Hematopoietic multipotent progenitor cell treated with erythropoietin and hydrocortisone succinate and interleukin-3 and kit ligand, for 8 days (in vitro differentiated cells): ENCODE measurements at places on chromosomes 12 and 14.

DNA sequence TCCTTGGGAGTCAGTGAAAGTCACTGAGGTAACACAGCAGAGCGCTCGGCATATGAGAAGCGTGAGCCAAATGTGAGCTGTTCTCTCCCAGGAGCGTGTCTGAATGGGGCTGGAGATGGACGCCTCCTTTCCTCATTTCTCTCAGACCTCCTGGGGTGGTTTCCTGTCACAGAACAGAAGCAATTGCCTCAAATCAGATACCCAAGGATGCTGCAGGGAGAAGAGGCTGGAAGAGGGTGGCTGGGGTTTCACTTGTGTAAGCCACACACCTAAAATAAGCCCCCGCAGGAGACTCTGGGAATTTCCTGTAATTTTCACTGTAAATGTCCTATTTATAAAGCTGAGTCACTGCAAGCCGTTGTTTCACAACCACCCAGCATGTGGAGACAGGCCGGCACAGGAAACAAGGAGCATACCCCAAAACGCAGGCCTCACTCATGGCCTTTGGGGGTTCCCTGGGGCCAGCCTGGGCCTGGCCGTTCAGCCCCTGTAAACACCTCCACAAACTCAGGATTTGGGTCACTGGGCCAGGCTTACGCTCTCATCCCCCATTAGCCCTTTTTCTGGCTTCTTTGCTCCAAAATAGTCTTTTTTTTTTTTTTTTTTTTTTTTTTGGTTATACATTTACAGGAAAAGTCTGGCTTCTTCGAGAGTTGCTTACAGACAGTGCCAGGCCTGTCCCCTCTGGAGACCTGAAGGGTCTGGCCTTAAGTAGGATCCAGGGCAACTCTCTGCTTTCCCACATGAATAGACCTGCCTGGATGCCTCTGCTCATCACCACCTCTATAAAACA is 55.3 kb downstream of the VCPKMT start:
- DNase-seq, result peak; percentile 76

- DNase-seq, result no peak
Measured at GRCh38 chr12:129467726-129468125, 436.1 kb downstream of the TMEM132D start.

DNA sequence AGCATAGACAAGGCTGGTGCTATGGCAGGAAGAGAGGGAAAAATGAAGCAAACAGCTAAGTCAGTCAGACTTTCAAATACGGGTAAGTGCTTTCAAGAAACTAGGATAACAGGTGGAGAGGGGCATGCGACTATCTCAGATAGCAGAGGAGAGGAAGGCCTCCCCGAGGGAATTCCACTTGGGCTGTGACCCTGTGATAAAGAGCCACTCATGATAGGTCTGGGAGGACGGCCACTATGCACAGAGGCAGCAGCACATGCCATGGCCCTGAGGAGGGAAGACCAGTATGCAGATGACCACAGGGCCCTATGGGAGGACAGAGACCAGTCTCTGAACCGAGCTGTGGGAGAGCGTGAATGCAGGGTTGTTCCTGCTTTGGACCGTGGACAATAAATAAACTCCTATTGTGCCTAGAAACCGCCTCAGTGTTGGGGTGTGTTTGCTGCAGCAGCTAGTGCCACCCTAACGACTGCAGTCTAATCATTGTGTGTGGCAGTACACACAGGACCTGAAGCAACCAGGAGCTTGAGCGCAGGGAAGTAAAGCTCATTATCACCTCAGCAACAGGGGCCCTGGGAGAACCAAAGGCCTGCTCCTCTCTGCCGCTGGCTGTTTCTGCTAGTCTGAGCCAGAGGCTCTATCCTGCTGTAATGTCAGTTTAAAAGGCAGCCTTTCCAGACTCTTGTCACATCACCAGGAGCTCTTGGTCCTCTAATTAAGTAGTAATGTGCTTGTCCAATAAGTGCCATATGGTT is 119.1 kb downstream of the CACNA1C start:
- DNase-seq, result no peak

DNA sequence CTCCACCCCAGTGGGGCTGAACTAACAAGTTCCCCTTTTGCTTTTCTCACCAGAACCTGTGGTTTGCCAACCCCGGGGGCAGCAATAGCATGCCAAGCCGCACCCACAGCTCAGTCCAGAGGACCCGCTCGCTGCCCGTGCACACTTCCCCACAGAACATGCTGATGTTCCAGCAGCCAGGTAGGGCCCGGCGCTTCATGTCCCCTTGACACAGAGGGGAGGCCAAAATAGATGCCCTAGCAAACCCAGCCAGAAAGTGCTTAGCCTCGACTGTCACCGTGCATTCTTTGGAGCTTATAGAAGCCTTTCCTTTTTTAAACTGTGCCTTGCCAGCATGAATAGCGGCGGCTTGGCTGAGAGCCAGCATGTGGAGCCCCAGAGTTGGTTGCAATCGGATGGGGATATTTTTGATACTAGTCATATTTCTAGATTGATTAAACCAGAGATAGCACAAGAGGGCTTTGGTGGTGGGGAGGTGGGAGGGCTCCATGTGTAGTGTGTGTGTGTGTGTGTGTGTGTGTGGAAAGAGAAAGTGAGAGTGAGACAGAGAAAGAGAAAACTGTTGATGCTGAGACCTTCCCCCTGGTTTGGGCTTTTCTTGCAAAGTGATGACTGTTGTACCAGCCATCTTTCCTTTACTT is 126.1 kb downstream of the GCH1 start:
- DNase-seq, result peak; percentile 50

DNA sequence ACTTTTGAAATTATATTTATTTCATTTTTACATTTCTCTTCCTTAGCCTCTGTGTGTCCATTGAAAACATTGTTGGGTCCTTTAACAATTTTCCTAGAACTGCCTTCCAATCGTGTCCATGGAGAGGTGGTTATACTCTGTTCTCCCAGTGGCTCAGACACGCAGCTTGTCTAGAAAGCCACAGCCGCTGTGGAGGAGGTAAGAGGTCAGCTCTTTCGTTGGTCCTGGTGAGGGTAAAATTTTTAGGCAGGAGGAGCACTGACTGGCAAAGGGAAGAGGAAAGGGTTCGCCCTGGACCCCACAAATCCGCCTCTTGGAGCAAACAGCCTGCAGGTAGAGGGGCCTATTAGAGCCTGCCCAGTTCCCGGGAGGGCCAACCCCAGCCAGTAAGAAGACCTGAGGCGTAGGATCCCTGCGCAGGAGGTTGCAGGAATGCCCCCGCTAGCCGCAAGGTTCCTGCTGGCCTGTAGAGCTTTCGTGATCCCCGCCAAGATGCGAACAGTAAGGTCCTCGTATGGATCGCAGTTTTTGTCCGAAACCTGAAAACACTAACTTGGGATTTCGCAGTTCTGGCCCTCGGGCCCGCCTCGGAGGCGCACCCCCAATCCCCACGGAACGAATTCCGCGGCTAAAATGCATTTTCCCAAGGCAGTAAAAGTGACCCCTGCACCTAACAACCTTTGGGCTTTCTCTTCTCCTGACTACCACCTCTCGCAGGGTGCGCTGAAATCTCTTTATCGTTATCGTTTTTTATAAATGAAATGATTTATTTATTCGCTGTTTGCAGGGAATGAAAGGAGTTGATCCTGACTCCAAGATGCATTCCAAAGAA is 7.5 kb upstream of the PAX9 start:
- no peak for DNase-seq

- no peak for DNase-seq
Measured at GRCh38 chr14:55450987-55451386, 10.6 kb upstream of the TBPL2 start.

DNA sequence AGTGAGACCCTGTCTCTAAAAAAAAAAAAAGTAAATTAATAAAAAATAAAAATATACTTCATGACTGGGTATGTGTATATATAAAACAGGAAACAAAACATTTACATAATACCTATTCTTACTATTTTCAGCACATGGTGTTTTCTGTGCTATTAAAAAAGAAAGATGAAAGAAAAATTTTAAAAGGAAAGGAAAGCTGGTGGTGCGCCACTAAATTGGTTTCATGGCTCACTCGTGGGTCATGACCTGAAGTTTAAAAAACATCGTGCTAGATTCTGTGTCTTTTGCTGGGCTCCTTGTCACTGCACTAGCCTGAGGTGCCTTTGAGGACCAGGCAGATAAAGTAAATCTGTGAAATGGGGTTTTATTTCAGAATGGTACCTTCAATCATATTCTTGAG is 69.8 kb downstream of the IFT43 start:
- DNase-seq, result no peak

DNA sequence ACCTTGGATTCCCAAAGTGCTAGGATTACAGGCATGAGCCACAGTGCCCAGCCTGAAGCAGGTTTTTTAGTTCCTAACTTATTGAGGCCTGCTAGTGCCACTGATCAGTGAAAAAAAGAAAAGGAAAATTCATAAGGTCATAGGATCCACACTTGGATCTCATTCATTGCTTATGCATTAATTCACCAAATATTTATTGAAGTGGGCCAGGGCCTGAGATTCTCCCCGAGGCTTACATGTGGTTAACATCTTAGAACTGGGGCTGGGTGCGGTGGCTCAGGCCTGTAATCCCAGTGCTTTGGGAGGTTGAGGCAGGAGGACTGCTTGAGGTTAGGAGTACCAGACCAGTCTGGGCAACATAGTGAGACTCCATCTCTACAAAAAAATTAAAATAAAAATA is 29.5 kb upstream of the MAP1LC3B2 start:
- DNase-seq, result no peak

DNA sequence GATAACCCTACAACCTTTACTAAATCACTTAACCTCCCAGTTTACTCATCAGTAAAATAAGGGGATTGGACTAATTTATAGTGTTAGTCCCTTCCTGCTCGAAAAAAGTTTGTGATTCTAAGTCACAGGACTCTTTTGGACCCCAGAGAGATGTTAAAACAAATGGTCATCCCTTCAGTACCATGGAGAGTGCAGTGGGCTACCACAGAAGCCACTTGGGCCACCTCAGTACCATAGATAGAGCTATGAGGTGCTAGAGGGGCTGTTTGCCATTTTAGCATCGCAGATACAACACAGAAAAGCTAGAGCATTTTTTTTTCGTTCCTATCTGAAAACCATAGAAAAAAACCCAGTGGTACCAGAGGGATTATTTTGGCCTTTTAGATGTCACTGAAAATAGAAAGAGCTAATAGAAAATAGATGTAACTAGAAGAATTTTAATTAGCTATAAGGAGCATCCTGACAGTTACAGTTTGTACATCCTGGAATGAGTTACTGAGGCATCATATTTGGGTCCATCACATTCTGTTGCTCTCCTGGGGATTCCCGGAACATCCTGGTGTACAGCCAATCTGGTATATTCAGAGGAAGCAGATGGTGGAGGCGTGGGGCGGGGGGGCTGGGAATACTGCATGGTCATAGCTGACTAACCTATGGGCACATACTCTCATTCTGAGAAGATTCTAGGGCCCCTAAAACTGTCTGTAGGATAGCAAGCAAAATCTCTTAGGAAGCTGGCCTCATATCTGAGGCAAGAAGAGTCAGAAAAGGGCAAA is 2.8 kb downstream of the ZNF219 start:
- DNase-seq, result no peak

DNA sequence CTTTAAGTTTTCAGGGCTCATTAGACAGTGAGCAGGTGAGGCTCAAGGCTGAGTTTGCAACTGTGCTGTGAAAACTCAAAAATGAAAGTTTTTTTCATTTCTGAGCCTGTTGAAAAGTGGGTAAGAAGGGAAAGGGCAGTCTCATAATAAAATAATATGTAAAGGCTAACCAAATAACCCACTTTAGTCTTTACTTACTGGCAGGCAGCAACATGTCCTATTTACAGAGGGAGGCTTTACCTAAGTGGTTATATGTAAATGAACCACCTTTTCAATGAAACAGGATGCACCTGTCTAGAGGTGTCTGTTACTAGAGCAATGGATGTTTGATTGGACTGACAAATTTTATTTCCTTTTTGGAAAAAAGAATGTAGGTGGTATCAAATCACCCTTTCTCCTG is 158.0 kb downstream of the ETV6 start:
- no peak for DNase-seq

GRCh38 chr12:22064968-22065367 is 18.9 kb downstream of the CMAS start:
- no peak for DNase-seq

DNA sequence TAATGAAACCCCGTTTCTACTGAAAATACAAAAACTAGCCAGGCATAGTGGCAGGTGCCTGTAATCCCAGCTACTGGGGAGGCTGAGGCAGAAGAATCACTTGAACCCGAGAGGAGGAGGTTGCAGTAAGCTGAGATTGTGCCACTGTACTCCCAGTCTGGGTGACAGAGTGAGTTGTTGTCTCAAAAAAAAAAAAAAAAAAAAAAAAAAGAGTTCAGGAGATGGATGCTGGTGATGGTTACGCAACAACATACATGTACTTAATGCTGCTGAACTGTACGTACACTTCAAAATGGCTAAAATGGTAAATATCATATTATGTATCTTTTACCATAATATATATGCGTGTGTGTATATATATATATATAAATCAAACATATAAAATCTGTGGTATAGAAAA is 29.0 kb downstream of the ACTN1 start:
- no peak for DNase-seq

- DNase-seq, result no peak
Measured at GRCh38 chr14:105465209-105466031, 9.2 kb upstream of the CRIP2 start.
